ENCODE measurements at places on chromosomes 12 and 14. TPM values are rescaled to one million over a fixed set of nuclear protein-coding genes. Genes with fewer than 3 reads are reported as not detected.

C14orf93 gene
- 5.4 TPM for total RNA-seq

COX8C gene
- total RNA-seq: not detected

P2RX2 gene
- not detected for total RNA-seq

KHNYN gene
- total RNA-seq: 35.0 TPM

INHBC gene
- 0.09 TPM for total RNA-seq

GLIPR1 gene
- total RNA-seq: 19.8 TPM

IQSEC3 gene
- total RNA-seq: 0.09 TPM

MYF5 gene
- total RNA-seq: not detected

KIF5A gene
- total RNA-seq: 0.17 TPM

NT5DC3 gene
- 5.0 TPM for total RNA-seq

SETD1B gene
- total RNA-seq: 7.6 TPM

PIWIL1 gene
- total RNA-seq: not detected

SSPN gene
- 15.3 TPM for total RNA-seq

LRTM2 gene
- not detected for total RNA-seq

PAH gene
- not detected for total RNA-seq

PLEKHG7 gene
- total RNA-seq: not detected

PLEKHD1 gene
- not detected for total RNA-seq

TPPP2 gene
- total RNA-seq: not detected

WNT1 gene
- total RNA-seq: not detected

ERH gene
- 92.1 TPM for total RNA-seq

CLEC1B gene
- total RNA-seq: not detected

KCNC2 gene
- total RNA-seq: not detected

TSPAN19 gene
- total RNA-seq: not detected
